ENCODE measurements at places on chromosomes 12 and 14. TPM values are rescaled to one million over a fixed set of nuclear protein-coding genes. Genes with fewer than 3 reads are reported as not detected.

SLC25A47 gene
- not detected for total RNA-seq

FIGNL2 gene
- 0.53 TPM for total RNA-seq

TAS2R43 gene
- total RNA-seq, result 23.7 TPM

CFAP251 gene
- total RNA-seq, result 3.0 TPM

KLC1 gene
- total RNA-seq, result 162 TPM

FAM186B gene
- total RNA-seq, result 0.16 TPM

Data from urinary bladder (tissue), 4 donors.